MG63 (cell line): ENCODE measurements at places on chromosomes 16 and 17.

DNA sequence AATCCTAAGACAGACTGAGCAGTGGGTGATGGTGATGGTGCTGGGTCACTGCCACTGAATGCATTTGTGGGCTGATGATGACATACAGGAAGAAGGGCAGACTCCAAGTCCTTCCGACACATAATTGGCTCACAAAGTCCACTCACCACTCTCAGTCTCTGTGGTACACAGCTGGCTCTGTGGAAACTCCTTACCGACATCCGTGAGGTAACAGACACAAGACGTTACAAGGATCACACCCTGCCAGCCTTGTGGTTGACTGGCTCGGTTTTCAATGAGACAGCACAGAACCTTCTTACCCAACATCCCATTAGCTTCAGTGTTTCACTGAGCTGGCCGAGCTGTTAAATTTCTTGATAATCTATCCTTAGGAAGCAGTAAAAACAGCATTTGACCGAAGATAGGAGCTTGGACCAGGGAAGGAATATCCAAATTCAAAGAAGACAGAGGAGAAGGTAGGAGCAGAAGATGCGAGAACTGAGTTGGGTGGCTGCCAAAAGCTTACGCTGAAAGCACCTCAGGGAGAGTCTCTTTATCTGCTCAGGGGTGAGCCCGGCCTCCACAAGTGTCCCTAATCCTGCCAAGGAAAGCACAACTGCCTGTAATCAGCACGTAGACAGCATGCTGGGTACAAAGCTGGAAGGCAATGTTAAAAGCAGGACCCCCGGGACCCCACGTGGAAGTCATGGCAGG lies 5.5 kb upstream of the MXRA7 start:
- peak; percentile 19 for DNase-seq

DNA sequence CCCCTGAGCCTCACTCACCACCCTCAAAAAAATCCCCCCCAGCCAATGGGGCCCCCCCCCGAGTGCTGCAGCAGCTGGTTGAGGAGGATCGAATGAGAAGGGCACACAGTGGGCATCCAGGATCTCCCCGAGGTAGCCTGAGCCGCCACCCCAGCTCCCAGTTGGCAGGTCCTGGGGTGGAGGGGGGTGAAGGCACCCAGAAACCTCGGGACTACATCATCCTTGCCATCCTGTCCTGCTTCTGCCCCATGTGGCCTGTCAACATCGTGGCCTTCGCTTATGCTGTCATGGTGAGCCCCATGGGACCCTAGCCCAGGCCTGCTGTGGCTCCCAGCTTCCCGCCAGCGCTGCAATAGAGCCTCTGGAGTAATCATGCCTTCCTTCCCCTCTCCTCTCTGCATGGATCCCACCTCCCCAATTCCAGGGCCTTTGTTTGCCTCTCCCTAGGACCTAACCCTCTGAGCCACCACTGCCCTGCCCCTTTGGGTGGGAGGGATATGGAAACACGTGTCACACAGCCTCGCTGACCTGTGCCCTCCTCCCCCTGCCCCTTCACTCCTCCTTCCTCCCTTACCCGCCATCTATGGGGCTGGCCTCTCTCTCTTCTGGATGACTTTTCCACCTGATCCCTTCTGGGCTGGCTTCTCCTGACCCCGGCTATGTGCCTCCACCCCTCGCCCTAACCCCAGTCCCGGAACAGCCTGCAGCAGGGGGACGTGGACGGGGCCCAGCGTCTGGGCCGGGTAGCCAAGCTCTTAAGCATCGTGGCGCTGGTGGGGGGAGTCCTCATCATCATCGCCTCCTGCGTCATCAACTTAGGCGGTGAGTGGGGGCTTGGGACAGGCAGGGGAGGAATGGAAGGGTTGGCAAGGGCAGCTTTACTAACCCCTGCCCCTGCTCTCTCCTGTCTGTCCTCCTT lies 1.9 kb downstream of the PRRT2 start:
- DNase-seq, result no peak

GRCh38 chr16:77117707-77118106 lies 73.3 kb upstream of the MON1B start:
- DNase-seq, result no peak

DNA sequence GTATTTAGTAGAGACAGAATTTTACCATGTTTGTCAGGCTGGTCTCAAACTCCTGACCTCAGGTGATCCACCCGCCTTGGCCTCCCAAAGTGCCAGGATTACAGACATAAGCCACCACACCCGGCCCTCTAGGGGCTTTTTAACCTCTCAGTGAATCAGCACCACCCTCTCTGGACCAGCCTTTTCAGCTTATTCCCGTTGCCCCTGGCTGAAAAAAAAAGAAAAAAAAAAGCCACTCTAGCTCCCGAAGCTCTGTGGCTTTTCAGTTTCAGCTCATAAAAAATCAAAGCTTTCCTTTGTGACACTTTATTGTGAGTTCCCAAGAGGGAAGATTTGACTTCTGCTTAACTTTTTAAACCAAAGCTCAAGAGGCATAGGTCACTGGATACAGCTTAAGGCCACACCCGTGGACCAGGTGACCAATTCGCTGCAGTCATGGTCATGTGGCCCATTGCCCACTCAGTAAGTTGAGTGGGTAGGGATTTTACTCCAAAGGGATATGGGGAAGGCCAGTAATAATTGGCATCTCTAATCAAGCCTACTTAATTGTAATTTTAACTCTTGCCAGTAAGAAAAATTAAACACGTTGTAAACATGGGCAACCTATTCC lies 46.6 kb upstream of the MED13 start:
- no peak for DNase-seq

DNA sequence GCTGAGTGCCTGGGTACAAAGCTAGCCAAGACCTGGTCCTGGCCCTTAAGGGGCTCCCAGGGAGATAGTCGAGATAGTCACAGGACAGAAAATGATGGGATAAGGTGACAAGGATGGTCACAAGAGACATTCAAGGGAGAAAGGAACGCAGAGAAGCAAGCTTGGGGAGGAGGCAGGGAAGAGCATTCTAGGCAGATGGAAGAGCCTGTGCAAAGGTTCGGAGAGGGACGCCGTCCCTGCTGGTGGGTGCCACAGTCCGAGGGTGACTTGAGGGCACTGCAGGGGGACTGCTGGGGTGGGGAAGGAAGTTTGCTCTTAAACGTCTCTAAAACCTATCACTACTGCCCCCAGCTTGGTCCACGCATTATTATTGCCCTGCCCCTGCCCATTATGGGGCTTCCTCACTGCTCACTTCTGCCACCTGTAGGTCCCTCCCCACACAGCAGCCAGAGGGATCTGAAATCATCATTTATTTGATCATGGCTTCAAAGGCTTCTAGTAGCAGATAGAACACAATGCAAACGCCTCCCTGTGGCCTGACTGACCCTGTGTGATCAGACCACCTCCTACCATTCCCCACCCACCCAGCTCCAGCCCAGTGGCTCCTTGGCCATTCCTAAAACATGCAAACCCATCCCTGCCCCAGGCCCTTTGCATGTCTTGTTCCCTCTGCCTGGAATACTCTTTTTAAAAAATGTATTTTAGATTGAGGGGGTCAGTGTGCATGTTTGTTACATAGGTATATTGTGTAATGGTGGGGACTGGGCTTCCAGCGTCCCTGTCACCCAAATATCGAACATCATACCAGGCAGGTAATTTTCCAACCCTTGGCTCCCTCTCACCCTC lies 60.3 kb downstream of the RMI2 start:
- DNase-seq, result peak; percentile 32

DNA sequence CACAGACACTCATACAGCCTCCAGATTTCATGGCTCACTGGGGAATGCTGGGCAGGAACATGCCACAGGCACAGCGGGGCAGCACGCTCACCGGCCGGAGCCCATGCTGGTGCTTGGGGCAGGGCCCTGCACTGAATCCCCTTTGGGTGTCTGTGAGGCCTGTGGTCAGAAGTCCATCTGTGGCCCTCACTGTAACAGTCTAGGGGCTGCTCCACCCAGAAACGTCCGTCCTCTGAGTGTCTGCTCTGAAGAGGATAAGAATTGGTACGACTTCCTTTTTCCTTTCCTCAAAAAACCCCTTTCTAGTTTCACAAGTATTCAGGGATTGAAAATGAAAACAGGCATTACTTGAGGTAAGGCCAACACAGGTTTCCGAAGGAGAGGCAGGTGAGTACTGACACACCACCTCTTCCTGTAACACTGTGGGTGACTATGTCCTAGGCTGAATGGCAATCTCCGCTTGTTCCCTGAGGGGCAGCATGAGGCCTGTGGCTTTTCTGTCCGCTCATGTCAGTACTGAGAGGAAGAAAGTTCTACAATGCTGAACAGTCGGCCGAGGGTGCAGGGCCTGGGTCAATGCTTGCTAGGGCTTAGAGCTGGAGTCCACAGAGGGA lies 42.5 kb downstream of the TMEM11 start:
- DNase-seq, result no peak

DNA sequence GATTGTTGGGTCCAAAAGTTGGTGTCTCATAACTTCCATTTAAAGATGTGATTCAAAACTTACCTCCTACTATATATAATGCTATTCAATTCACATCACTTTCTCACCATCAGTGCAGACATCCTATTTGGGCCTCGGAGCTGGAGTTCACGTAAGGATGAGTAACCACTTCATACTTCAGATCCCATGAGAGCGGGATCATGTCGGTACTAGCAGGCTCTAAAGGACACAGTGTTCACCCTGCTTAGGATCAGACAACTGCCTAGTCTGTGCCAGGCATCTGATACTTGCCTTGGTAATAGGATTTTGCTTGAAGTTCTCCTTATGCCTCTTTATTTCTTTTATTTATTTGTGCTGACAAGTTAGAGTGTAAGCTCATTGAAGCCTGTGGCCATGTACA lies 39.5 kb downstream of the RBFOX1 start:
- no peak for DNase-seq

DNA sequence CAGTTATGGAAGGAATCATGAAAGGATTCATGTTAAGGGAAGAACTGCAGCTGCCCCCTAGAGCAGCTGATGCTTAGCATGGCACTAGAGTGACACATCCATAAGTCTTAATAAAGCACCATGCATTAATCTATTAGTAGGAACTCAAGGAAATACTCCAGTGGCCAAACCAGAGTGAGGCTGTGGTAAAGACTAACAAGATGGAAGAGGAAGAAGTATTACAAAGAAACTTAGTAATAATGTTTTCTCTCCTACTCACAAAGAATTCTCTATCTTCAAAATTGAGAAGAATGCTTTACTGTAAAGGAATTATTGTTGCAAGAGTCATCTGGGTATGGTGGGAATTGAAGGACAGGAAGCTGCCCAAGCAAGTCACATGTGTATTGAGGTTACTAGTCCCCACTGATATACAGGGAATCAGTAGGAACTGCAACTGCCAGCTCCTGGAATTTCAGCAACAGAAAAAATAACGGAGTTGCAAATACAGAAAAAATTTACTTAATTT lies 29.9 kb upstream of the TOM1L1 start:
- DNase-seq, result no peak

DNA sequence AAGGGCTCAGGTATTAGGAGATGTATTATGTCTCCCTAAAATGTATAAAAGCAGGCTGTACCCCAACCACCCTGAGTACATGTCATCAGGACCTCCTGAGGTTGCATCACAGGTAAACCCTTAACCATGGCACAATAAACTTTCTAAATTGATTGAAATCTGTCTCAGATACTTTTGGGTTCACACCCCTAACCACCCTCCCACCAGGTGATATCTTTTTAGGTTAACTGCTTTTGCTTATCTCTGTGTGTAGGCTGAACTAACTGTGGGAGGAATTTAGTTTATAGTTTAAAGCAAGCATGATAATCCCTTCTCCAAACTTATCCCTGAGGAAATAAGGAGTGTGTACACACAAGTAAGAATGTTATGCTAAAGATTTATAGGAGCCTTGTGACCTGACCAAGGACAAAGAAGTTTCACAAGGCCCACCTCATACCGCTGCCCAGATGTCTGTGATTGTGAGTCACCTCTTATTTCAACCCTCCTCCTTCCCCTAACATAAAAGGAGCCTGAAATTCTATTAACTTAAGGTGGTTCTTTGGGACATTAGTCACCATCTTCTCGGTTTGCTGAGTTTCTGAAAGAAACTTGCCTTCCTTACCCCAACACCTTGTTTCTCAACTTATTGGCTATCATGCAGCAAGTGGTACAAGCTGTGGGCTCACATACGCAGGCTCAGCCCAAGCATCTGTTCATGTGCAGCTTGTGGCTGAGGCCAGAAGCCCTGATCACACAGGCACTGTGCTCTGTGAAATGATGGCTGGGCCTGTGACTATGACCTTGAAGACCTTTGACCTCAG lies 11.3 kb downstream of the PRSS22 start:
- no peak for DNase-seq

GRCh38 chr16:86772671-86773353 lies 194.5 kb downstream of the FOXL1 start:
- DNase-seq, result peak; percentile 35

DNA sequence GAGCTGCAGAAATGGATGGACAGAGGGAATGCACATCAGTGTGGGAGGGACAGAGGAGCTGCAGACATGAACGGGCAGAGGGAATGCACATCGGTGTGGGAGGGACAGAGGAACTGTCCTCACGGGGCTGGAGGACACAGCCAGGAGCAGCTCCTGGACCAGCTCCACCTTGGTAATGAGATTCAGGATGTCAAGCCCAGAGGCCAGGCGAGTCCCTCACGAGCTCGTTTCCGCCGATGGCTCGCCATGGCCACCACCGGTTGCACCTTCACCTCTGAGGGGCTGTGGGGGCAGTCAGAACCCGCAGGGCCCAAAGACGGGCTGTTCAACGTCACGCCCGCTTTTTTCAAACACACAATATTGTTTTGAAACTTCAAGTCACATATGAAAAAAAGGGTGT lies 56.2 kb downstream of the RPH3AL start:
- no peak for DNase-seq

- peak; percentile 34 for DNase-seq
Observed at GRCh38 chr17:49390548-49391324, 23.9 kb downstream of the PHB1 start.

GRCh38 chr16:11161974-11162373 lies 94.0 kb downstream of the SOCS1 start:
- DNase-seq, result no peak

GRCh38 chr17:34628879-34629278 lies 49.5 kb downstream of the TMEM132E start:
- DNase-seq, result no peak

DNA sequence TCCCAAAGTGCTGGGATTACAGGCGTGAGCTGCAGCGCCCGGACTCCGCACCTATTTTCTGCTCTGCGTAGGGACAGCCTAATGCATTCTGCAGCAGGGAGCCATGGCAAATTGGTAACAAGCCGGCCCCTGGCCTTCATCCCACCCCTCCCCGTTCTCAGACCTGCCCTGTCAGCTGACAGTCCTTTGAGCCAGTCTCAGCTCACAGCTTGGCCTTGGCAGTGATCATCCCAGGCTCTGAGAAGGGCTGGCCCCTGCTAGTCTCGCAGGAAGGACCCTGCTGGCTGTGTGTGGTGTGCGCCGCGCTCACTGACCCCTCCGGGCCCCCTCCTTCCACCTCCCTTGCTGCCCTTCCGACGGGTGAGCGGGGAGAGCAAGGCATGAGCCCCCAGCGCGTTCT lies 10.3 kb upstream of the NPTX1 start:
- DNase-seq, result no peak
